Omental fat pad (tissue), 4 donors: ENCODE measurements at places on chromosomes 5 and 9. TPM values are rescaled to one million over a fixed set of nuclear protein-coding genes. Genes with fewer than 3 reads are reported as not detected.

Gene NPDC1
- 70.5 TPM for total RNA-seq

Gene PRDM12
- not detected for total RNA-seq

Gene GOLPH3
- total RNA-seq = 80.9 TPM

Gene MAMDC2
- total RNA-seq = 43.7 TPM

Gene SEC24A
- 33.4 TPM for total RNA-seq

Gene GDA
- total RNA-seq = not detected

Gene MLANA
- not detected for total RNA-seq

Gene PCSK1
- 1.4 TPM for total RNA-seq

Gene LCN9
- not detected for total RNA-seq

Gene SHLD3
- total RNA-seq = 2.3 TPM

Gene GGTA1
- 24.4 TPM for total RNA-seq

Gene PHF24
- not detected for total RNA-seq

Gene STPG3
- not detected for total RNA-seq

Gene ATP6V1G1
- total RNA-seq = 101 TPM

Gene CNTFR
- total RNA-seq = 41.9 TPM

Gene C9orf153
- total RNA-seq = 0.38 TPM

Gene CLTA
- 187 TPM for total RNA-seq

Gene ANKRD34B
- not detected for total RNA-seq

Gene DMRT2
- 4.9 TPM for total RNA-seq

Gene ZNF608
- 26.2 TPM for total RNA-seq

Gene RARS1
- total RNA-seq = 63.9 TPM

Gene LCN15
- not detected for total RNA-seq

Gene FBXW11
- total RNA-seq = 60.9 TPM

Gene C5orf46
- not detected for total RNA-seq

Gene PKD2L2
- total RNA-seq = not detected

Gene DIRAS2
- not detected for total RNA-seq

Gene CDC20B
- total RNA-seq = not detected

Gene ACSL6
- total RNA-seq = 1.0 TPM

Gene FBP2
- total RNA-seq = not detected

Gene C5orf58
- not detected for total RNA-seq

Gene PCDHB1
- not detected for total RNA-seq

Gene SPAG8
- total RNA-seq = 2.0 TPM

Gene BRD9
- total RNA-seq = 28.9 TPM

Gene CFAP157
- 1.0 TPM for total RNA-seq

Gene IFNK
- not detected for total RNA-seq

Gene KIF4B
- total RNA-seq = not detected

Gene INSL6
- not detected for total RNA-seq

Gene BAAT
- total RNA-seq = not detected

Gene MOB3B
- total RNA-seq = 11.5 TPM

Gene PCSK5
- total RNA-seq = 43.1 TPM

Gene PLPPR1
- total RNA-seq = not detected

Gene IGIP
- 19.1 TPM for total RNA-seq

Gene KCNT1
- 0.24 TPM for total RNA-seq

Gene FAM153A
- total RNA-seq = 33.2 TPM

Gene CLPTM1L
- 136 TPM for total RNA-seq

Gene FLT4
- 8.9 TPM for total RNA-seq

Gene SLC36A3
- total RNA-seq = not detected

Gene TMEM171
- total RNA-seq = not detected

Gene MPDZ
- total RNA-seq = 90.6 TPM
